ENCODE measurements at places on chromosomes 3 and 15.
A peak's percentile ranks its signal among the peaks of the same experiment; 100 is the strongest.

GRCh38 chr3:53328746-53329145 is 18.6 kb downstream of the DCP1A start:
- no peak for DNase-seq

DNA sequence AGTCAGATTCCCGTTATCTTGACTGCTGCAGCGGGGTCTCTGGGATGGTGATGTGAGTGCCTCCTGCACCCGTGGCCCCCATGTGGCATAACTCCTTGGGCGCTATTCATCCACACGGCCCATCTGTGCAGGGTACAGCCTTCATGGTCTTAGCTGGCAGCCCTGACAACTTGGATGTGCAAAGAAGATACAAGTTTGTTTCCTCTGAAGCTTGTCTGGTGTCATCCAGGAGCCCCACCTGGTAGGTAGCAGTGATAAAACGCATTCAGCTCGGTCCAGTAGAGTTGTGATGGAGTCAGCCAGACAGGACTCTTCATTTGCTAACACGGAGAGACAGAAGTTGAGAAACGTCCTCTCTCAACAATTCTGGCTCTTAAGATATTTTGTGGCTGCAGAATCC is 53.3 kb downstream of the CORO2B start:
- no peak for DNase-seq

DNA sequence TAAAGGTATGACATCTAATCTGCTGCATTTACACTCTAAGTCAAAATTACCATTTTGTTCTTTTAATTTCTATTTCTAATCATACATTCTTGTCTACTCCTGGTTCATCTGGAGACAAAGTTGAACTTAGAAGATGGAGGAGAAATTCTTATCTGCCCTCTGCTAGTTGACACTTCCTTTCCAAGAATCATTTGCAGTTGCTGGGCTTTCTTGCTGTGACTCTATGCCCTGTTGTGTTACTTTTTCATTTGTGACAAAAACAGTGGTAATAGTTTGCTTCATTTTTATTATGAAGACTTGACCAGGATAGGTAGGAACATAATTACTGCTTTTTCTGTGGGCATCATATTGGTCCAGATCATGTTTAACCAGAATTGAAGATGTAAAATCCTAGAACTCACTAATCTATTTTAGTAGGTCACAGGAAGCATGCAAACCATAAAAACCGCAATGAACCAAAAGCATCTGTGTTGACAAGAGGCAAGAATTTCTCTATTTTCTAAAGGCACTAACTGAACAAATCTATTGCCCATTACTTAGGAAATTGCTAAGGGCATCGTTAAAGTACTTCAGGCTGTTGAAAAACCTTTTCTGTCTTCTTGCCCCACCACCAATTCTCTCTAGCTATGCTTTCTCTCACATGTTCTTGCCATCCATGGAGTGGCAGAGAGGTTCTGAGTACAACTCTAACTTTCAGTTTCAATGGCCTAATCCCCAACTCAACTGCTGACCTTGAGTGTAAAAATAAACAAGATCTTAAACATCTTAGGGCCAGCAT is 4.2 kb upstream of the CCR2 start:
- no peak for DNase-seq

GRCh38 chr15:74320352-74321247 is 46.8 kb downstream of the CYP11A1 start:
- peak; percentile 57 for DNase-seq

GRCh38 chr3:185175370-185175987 is 22.6 kb upstream of the C3orf70 start:
- DNase-seq: no peak

DNA sequence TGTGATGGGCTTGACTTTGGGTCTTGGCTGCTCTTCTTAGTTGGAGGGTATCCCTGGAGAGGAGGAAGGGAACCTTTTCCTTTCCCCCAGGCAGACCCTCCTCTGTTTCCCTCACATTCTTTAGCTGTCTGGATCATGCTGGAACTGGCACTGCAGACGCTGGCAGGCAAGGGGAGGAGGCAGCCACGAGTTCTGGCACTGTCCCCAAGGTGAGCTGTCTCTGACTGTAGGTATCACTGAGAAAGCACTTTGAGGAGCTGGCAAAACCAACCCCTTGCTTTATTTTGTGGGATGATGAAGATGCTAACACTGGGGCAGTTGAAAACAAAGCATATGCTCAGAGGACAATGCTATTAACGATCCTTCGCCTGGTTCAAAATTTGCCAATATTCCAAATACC is 175.0 kb downstream of the SOX2 start:
- DNase-seq: no peak

DNA sequence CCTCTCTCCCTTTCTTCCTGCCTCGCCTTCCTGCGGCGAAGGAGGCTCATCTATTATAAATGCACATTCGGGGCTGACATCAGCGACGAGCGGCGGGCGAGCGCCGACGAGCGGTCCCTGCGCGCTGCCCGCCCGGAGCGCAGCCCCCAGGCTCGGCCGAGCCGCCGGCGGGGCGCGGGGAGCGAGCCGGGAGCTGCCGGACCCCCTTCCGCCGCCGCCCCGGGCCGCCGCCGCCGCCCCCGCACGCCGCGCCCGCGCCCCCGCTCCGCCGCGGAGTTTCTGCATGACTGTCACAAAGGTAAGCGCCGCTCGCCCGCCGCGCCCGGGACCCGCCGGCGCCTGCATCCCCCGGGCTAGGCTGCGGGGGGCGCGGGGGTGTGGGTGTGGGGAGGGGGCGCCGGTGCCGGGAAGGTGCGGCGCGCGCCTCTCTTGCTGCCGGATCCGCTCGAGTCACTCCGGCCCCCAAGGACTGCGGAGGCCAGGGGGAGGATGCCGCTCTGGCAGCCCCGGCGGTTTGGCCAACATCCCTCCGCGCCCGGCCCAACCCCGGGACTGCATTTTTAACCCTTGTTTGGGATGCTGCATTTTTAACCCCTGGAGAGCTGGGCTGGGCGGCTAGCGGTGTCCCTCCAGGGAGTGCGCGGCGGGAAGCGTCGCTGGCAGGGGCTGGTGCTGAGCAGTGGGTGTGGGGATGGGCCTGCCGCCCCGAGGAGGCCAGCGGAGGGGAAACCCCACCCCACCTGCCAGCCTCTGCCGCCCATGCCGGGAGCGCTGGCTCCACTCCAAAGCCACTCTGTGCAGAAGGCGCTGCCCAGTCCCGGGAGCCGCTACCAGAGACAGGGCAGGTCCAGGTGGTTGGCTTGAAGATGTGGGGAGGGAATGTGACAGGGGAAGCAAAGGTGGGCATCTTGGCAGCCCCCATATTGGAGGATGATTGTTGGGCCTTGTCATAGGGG is at the start of gene CORO2B:
TSS of gene CORO2B (plus strand) at position 14 of the 956 bp plus-strand sequence. CDS start at position 284, 270 bp downstream.
- no peak for DNase-seq

- no peak for DNase-seq
Observed at GRCh38 chr15:100859970-100860828, 19.4 kb upstream of the ALDH1A3 start.

GRCh38 chr3:30873671-30874070 is 20.8 kb downstream of the GADL1 start:
- no peak for DNase-seq

GRCh38 chr15:79418693-79419279 is 13.3 kb upstream of the MINAR1 start:
- DNase-seq: no peak

DNA sequence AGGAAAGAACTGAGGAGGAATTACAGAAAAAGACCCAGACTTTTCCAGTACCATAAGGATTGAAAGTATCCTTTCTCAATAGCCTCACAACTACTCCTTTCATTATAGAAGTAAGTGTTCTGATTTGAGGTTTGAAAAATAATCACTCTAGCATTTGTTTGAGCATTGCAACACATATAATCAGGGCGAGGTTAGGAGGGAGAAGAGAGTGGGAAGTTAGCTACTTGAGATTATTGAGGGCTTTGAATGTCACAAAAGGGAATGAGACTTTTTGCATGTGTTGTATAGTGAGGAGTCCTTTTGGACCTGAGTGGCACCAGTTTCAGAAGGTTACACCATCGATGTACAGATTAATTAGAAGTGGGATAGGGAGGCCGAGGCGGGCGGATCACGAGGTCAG is 65.2 kb upstream of the TNIK start:
- DNase-seq: no peak

DNA sequence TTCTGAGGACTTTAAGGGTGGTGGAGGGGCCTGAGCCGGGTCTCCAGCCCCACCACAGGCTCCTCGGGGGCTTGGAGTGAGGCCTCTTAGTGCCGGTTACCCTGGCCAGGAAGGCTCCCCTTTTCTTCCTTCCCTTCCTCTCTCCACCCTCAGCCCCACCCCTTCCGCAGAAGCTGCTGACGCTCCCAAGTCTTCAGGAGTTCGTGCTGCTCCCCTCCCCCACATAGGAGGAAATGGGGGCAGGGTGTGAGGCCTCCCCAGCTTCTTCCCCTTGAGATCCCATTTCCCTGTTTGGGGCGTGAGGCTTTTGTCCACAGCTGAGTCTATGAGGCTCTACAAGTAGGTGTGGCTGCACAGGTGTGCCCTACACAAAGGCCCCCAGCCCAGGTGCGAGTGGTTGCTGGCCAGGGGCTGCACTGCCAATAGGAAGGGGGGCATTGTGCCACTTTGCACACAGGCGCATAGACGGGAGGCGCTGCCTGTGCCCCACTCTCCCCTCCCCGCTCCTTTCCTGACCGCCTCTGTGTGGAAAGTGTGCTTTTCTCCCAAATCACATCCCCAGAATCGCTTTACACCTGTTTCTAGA is 915 bp upstream of the CALML4 start:
- DNase-seq: no peak

DNA sequence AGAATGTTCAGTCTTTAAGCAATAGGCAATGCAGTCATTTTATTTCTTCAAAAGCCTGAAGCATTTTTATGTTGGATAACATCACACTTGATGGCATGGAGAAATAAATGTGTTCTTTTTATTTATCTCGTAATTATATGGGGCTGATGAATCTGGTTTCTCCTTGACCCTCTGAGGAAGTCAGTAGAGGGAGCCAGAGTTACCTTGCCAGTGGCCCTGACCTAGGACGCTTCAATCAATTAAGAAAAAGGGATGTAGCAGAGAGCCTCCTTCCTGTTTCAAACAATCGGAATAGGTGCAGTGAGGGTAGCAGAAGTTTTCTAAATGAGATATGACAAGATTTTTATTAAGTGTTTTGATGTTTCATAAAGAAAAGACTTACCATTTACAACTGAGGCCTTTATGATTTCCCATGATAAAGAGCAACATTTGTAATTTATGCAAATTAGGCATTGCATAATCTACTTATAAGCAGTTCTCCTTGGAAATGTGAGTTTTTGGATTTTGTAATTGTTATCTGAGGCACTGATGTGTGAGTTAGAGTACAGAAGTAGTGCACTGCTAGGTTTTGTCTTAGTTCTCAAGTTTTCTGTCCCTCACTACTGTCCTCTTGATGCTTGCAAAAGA is 129.1 kb downstream of the RAP2B start:
- no peak for DNase-seq

DNA sequence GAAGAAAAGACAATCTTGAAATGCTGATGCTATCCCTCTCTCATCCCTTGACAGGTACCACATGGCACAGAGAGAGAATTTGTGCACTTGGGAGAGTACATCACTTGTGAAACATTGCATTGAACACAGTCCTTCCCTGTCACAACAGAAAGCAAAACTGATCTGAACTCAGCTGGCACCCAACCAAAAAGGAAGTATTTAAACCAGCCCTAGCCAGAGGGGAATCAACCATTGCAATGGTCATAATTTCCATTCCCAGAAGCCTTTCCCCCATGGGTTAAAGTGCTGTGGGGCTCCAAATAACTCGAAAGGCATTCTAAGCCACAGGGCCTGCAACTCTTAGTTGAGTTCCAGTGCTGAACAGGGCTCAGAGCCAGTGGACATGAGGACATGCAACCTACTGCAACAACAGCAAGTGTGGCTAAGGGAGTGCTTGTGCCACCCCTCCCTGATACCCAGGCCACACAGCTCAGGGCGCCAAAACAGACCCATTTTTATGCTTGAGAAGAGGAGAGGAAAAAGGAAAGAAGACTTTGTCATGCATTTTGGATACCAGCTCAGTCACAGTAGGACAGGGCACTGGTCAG is 530.8 kb upstream of the BCHE start:
- no peak for DNase-seq

DNA sequence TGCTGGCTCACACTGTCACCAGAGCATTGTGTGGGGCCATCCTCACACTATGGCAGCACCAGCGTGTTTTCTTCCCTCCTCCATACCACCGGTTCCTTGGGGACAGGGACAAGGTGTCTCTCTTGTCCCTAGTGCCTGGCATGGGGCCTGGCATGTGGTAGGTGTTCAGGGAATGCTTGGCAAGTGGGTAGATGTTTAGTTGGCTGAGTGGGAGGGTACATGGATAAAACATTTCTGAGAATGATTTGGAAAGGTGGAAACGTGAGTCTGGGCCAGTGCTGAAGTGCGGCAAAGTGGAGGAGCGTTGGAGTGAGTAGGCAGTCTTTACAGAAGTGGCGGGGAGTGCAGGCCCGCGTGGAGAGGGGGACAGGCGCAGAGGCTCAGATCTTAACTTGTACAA is 15.0 kb downstream of the SNAPC5 start:
- no peak for DNase-seq

Measured in activated CD8-positive, alpha-beta memory T cell treated with anti-CD3 and anti-CD28 coated beads, Interleukin-2, amount 50 U/mL, for 4 hours (primary cell).